NCI-H2029 (cell line): ENCODE measurements at places on chromosomes 6 and 20.

GRCh38 chr6:40036186-40036585 lies 101.9 kb upstream of the MOCS1 start:
- no peak for DNase-seq

DNA sequence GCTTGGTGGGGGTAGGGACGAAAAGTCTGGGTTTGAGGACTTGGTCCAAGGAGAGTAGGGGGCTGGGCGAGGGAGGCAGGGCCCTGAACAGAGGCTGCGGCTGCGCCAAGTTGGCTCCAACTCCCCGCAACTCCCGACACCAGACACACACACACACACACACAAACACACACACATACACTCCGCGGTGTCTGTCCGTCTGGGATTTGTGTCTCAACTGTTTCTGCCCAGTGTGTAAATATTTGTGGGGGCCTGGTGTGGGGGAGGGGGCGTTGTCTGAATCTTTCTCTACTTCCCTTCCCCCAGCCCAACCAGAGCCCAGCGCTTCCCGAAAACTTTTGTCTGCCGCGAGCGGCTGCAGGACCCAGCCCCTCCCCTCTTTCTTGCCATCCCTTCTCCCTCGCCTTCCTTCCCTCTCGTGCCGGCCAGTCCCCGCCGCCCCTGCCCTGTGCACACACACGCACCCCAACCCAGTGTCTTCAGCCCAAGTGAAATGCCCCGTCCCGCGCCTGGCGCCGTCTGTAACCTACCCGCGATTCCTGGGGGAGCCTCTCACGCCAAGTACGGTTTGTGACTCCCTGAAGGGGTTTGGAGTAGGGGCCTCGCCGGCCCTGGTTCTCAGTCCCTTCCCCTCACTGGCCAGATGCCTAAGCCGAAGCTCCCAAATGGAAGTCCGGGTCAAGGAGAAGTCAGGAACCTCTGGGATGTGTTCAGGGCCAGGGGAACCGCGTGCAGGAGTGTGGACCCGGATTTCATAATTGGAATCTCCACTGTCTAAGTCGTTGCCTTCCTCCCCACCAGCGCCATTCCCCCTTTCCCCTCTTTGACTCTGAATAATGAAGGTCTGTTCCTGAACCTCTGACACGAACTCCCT lies 904 bp downstream of the MDFI start:
- no peak for DNase-seq

DNA sequence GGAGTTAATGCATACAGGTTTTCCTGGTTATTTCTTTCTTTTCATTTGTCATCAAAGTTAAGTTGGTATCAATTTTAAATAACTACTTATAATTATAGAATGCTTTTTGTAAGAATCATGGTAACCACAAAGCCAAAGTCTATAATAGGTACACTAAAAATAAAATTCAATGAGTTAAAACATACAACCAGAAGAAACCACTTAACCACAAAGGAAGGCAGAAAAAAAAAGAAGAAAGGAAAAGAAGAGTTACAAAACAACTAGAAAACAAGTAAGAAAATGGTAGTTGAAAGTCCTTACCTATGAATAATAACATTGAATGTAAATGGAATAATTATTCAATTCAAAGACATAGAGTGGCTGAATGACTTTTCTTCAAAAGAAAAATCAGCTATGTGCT lies 45.6 kb downstream of the THBS2 start:
- DNase-seq: no peak

DNA sequence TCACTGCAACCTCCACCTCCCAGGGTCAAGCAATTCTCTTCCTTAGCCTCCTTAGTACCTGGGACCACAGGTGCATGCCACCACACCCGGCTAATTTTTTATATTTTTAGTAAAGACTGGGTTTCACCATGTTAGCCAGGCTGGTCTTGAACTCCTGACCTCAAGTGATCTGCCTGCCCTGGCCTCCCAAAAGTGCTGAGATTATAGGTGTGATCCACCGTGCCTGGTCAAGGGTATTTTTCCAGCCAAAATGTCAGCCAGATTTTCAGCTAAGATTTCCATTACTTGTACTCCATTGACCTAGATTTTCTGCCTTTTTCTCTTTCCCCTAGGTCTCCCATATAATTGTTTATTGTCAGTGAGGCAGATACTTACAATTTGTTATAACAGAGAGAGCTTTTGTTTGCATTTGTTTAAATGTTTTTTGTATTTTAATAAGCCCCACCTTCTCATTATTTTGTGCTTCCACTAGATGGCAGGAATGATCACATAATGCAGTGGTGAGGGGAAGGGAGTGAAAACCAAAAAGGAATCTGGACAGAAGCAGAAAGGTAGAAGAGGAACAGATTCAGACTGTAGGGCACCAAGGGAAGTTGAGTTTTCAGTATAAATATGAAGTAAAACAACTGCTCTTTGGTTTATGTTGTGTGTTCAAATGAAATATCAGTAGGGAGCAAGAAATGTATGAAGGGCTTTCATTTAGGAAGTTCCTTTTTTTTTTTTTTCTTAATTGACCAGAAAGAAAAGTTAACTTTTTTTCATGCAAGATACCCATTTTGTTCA lies 29.7 kb downstream of the RPF2 start:
- peak; percentile 20 for DNase-seq

DNA sequence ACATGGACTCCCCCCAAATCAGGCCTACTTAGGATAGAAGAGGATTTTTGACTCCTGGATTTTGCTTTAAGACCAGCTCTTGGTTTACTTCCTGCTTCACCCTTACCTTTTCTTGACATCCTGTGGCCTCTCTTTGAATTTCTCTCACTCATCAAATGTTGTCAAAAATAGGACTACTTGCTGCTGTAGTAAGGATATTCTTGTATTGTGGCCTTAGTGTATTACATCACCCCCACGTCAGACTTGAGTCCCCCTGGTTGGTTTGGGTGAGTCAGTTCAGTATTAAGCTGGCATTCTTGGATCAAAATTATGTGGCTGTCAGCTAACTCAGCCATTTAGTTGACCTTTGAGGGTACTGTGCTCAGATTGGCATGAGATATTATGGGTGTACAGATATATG lies 1.1 kb downstream of the TPX2 start:
- no peak for DNase-seq

DNA sequence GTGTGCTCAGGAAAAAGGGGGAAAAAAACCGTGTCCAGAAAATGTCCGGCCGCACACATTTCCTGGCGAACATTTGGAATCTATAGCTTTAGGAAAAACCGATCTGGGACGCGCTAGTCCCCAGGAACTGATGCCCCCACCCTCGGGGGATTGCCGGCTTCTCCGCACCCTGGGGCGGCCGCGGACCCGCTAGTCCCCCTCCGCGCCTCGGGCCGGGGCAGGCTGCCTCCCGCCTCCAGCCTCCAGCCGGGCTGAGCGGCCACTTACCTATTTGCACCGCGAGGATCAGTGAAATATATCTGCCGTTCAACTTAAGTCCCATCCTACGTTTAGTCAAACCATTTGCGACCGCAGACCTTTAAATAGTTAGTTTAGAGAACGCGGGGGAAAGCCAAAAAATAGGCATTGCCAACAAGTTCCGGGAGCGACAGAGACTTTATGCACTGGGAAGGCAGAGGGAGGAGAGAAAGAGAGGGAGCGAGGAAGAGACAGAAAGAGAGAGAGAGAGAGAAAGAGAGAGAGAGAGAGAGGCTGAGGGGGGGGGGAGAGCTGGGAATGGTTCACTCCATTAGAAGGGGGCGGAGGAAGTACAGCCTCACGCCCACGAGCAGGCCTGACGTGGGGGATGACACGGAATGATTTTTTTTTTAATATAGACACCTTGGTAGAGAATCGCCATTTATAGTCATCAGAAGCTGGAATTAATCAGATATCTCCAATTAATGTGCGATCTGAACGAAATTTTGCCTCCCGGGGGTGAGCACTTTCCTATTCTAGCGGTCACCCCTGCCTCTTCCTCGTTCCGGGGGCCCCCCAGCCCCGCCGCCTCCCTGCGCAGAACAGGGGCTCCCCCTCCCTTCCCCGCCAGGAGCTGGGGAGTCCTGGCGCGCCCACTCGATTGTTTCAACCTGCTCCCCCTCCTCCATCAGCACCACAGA lies at the start of gene NRN1:
NRN1 (minus strand) TSS at position 498 of the 938 bp plus-strand sequence; CDS start at position 322, 176 bp downstream.
- DNase-seq: peak; percentile 78

DNA sequence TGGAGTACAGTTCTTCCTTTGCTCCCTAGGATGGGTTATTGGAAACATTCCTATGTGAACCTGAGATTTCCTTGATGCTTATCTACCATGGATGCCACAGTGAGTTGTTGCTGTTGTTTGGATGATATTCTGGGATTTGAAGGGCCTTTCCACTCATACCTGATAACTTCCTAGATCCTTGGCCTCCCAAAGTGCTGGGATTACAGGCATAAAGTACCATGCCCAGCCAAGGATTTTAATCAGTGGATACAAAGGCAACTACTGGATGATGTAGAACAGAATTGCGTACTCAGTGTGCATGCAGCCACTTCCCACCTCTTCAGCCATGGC lies 20.0 kb downstream of the PPP1R16B start:
- no peak for DNase-seq

- DNase-seq: no peak
These were observed 174.1 kb downstream of the COL21A1 start for GRCh38 chr6:56073315-56073714.

DNA sequence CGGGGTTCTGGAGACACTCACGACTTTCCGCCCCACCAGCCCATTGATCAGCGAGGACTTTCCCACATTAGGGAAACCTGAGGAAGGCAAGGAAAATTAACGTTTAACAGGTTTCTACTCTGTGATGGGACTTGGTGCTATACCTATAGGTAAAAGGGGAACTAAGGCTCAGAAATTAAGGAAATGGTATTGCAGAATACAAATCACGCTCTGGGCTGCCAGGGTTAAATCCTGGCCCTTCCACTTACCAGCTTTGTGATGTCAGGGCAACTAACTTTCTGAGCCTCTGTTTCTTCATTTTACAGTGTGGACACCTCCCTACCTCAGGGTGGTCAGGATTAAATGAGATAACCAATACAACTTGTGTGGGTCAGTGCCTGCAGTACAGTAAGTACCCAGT lies 8.8 kb downstream of the GNL1 start:
- DNase-seq: no peak

DNA sequence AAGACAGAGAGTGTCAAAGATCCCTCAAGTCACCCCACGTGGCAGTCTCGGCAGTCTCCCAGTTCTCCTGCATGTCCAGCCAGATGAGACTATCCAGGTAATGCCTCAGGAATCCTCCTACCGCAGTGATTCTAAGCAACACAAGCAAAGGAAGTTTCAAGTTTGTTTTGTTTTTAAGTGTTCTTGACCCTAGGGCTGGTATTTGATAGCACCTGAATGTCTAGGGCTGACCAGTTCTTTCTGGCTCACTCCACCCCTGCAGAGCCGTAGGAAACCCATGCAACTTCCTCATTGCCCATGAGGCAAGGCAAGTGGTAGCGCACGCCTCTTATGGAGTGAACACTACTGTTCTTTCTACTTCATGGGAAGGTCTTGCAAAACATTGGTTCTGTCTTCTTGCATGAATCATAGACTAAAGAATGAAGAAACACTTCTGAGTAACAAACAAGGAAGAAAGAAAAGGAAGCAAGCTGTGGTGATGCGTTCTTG lies 24.8 kb upstream of the FOXQ1 start:
- peak; percentile 39 for DNase-seq

DNA sequence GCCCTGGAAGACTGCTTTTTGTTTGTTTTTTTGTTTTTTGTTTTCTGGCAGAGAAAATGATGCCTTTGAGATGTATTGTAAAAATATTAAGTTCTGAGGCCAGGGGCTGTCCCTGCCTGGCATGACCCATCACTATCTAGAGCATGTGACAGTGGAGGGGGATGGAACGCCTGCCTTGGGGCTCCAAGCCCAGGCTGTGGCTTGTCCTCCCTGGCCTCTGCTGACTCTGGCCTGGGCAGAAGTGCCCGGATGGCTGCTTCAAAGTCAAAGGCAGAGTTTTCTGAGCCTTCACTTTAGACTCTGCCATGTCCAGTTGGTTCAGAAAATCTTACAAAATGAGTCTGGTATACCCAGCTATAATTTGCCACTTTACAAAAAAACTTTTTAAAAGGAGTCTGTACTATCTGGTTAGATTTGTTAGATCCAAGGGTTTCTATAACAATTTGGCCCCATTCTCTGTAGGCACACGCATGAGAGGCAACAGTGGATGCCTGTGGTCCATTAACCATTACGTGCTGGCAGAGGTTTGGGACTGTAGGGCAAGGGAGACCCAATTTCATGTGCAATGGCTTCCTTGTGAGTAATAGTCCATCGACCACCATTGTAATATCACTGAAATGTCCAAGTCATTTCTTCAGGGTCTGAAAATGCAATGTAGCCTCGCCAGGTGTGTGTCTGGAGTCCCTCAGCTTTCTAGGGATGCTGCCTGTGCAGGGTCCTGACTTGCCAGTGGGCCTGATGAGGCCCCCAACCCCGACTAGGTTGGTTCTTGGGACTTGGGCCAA lies 8.3 kb downstream of the PPP1R3G start:
- no peak for DNase-seq

DNA sequence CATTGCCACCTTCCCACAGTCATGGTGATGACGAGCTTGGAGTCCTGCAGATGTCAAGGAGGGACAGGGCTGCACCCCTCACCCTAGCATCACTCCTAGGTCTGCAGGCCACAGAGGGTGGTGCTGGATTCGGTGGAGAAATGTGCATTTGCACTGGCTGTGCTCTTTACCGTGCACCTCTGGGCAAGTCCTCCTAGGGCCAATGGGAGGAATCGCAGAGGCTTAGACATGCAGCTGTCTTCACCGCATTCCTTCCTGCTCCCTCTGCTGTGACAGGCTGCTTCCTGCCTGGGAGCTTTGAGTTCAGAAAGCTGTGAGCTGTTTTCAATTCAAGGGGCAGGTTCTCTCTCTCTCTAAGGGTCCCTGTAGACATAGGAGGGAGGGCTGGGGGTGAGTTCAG lies 85.1 kb downstream of the EDN3 start:
- DNase-seq: no peak

DNA sequence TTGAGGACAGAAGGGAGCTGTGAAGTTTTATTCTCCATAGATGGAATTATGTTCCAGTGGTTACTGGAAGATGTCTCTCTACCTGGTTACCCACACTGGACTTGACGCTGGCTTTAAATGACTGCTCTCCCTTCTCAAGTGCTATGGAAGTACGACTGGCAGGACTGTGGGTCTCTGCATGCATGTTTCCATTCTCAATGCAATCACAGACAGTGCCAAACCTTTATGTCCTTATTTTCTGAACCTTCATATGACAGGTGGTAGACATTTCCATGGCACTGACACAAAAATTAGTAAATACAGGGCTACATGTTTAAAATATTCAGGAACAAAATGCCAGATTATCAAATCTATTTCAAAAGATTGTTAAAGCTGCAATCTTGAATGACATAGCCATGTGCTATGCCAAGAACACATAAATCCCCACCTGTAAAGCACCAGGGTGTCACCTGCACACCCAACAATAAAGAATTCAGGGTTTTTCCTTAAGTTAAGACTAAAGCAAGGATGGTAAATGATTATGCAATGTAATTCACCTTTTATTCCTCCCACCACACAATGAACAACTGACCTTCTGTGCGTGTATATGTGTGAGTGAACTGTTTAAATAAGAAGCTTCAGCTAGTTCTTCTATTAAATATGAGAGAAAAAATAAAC lies 153.3 kb upstream of the ENPP5 start:
- no peak for DNase-seq

- DNase-seq: no peak
These were observed 7.7 kb downstream of the AMD1 start for GRCh38 chr6:110882274-110882619.
